Stimulated activated CD8-positive, alpha-beta memory T cell treated with anti-CD3 and anti-CD28 coated beads, Interleukin-15, amount 100 ng/mL, for 24 hours (primary cell): ENCODE measurements at places on chromosomes 4 and X.

GRCh38 chr4:100060765-100061416 is 110.8 kb upstream of the H2AZ1 start:
- no peak for DNase-seq

DNA sequence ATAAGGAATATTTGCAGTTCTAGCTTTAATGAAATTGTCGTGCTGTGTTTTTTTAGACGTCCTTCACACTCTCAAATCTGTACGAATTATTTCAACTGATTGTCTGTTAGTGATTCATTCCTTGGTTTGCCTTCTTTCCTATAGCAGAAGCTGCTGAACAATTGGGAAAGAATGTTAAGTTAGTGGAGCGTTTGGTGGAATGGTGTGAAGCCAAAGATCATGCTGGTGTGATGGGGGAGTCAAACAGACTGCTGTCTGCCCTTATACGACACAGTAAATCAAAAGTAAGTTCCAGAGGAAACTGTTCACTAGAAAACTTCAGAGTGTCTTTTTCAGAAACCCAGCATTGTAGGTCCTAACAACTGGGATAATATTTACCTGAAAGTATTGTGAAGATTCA is 159.9 kb downstream of the RAP1GDS1 start:
- DNase-seq, result no peak

GRCh38 chrX:34365471-34365870 is 233.4 kb upstream of the FAM47A start:
- DNase-seq, result no peak

DNA sequence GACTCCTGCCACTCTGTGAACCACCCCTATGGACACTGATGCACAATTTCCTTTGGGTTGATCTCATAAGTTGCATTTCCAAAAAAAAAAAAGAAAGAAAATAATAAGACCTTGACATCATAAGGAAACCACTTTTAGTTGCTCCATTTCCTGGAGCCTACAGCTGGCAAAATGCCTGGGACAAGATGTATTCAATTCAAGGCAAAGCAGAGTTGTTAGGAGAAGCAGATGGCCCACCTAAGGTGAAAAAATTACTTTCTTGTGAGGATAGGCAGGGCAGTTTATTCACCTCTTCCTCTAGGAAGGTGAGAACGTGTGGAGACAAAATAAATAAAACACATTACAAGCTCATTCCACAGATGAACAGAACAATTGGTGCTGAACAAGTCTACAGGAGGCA is 14.1 kb upstream of the SCRG1 start:
- no peak for DNase-seq

- DNase-seq, result no peak
These were observed 12.1 kb upstream of the ARAP2 start for GRCh38 chr4:36256398-36256891.

GRCh38 chrX:11611965-11612364 is 53.8 kb downstream of the ARHGAP6 start:
- DNase-seq, result no peak

DNA sequence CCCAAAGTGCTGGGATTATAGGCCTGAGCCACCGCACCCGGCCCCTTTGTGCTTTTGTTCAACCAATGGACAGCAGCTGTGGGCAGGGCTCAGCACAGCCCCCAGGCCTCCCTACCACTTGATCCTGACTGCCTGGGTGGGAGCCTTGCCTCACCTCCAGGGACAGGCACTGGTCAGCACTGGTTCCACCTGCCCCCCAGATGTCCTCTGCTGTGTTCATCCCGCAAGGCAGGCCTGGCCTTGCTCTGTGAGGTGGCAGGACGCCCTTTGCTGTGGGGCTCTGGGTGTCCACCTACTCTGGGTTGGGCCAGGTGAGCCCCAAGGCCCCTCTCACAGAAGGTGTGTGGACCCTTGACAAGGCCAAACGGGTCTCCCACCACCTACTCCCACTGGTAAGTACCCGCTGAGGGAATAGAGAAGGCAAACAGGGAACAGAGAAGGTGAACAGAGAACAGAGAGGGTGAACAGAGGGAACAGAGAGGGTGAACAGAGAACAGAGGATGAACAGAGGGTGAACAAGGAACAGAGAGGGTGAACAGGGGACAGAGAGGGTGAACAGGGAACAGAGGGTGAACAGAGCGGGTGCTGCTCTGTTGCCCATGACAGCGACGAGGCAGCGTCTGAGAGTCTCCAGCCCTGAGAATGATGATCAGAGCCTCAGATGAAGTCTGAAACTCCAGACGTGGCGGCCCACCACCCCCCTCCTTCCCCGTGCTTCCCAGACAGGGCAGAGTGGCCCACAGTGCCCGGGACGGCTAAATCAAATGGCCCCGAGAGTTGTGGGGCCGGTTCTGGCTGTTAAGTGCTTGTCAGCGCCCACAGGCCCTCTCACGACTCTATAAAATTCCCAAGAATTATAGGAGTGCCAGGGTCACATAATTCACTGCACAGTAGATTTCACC is 55.0 kb upstream of the NKX1-1 start:
- no peak for DNase-seq

GRCh38 chrX:130025256-130025655 is 42.8 kb downstream of the BCORL1 start:
- DNase-seq, result no peak

- no peak for DNase-seq
These were observed 166.1 kb downstream of the CCSER1 start for GRCh38 chr4:90293320-90293719.

- DNase-seq, result no peak
These were observed 198.7 kb downstream of the ENOX2 start for GRCh38 chrX:130704053-130705038.

- no peak for DNase-seq
These were observed at the start of gene DNASE1L1 for GRCh38 chrX:154409222-154409871. Gene DNASE1L1, minus strand, starts transcription at chrX:154409254. Its CDS starts 3,686 bp downstream, at chrX:154405568.

DNA sequence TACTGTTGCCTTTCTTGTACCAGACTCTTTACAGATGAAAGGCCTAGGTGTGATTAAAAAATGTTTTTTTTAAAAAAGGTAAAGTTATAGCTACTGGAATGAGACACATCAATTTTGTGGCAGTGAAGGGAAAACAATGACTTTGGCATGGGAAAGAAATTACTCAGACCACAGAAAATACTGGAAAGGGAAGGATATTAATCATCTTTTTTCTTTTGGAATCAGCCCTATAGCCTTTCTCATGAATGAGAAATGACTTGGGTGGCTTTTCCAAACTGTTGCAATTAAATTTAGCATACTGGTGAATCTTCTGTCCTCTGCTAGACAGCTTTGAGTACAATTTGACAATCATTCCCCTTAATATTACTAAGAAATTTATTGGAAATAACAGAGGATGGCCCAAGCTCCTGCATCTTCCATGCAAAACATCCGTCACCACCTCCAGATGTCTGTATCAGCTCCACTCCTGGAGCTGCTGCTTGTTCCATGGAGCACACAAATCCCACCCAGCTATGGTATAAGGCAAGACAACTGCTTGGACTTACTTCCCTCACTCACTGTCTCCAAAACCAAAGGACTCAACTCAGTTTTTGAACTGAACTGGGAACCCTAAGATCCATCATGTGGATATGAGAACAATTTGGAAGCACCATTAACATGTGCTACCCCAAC is 97.6 kb upstream of the ARSJ start:
- no peak for DNase-seq

GRCh38 chr4:86493460-86493859 is 100.7 kb upstream of the PTPN13 start:
- no peak for DNase-seq

GRCh38 chr4:119664168-119664907 is 35.7 kb upstream of the PDE5A start:
- DNase-seq, result no peak

DNA sequence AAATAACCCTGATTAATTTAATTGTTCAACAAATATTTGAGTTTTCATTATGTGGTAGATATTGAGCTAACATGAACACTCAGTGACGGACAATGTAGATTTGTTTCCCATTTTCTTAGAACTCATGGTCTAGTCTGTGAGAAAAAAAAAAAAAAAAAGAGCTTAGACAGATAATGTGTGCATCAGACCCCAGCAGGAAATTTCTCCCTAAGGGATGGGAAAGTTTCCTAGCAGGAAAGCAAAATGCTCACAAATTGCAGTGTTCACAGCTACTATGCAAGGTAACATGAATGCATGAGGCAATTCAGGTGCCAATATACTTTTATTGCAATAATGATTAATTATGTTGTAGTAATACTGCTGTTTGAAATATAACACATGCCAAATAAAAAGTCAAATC is 843.2 kb upstream of the SLIT2 start:
- no peak for DNase-seq

GRCh38 chr4:111717921-111718320 is 427.3 kb upstream of the FAM241A start:
- DNase-seq, result no peak

DNA sequence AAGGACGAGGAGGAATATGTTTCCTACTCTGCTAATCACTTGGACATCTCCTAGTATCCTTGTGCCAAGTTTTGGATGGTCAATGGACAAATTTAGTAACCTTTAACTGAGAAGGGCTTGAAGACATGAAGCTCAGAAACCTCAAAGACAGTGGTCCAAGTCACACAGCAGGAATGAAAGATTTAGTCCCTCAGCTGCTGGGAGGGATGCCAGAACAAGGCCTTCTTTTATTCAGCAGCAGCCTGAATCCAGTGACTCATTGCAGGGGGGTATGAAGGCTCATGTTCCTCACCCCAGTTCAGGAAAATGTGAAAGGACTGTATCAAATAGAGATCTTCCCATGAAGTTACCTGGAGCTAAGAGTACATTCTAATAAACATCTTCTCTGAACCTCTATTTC is 214.9 kb upstream of the UGT8 start:
- DNase-seq, result no peak

DNA sequence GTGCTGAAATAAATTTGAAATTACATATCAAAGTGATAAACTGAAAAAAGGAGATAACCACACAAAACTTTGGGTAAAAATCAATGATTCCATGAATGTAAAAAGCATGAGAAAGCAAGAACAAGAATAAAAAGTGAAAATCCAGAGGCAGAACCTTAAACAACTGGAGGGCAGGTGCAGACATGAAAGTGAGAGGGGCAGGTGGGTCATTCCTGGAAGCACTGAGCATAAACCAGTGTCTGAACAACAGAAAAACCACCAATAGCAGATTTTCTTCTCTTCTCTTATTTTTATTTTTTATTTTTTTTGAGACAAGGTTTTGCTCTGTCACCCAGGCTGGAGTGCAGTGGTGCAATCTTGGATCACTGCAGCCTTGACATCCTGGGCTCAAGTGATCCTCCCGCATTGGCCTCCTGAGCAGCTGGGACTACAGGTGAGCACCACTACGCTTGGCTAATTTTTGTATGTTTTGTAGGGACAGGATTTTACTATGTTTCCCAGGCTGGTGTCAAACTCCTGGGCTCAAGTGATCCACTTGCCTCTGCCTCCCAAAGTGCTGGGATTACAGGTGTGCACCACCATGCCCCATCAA is 46.8 kb upstream of the GPR78 start:
- no peak for DNase-seq

DNA sequence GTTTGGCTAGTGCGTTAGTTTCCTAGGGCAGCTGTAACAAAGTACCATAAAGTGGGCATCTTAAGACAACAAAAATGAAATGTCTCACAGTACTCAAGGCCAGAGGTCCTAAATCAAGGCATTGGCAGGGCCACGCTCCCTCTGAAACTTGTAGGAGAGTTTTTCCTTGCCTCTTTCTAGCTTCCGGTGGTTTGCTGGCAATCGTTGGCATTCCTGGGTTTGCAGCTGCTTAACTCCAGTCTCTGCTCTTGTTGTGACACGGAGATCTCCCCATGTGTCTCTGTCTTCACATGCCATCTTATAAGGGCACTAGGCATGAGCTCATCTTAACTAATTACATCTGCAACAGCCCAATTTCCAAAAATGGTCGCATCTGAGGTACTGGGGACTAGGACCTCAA is 362.0 kb upstream of the BOD1L1 start:
- DNase-seq, result no peak

- DNase-seq, result no peak
These were observed 55.6 kb downstream of the STIM2 start for GRCh38 chr4:26916195-26916594.

DNA sequence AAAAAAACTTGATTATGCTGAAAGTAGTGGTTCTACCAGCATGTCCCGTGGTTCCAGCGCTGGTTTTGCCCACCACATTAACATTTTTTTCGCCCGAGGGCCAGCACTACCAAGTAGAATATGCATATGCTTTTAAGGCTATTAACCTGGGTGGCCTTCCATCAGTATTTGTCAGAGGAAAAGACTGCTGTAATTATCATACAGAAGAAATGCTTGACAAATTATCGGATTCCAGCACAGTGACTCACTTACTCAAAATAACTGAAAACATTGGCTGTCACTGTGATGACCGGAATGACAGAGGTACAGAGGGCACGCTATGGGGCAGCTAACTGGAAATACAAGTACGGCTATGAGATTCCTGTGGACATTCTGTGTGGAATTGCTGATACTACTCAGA is 34.6 kb downstream of the PRPS2 start:
- DNase-seq, result no peak

DNA sequence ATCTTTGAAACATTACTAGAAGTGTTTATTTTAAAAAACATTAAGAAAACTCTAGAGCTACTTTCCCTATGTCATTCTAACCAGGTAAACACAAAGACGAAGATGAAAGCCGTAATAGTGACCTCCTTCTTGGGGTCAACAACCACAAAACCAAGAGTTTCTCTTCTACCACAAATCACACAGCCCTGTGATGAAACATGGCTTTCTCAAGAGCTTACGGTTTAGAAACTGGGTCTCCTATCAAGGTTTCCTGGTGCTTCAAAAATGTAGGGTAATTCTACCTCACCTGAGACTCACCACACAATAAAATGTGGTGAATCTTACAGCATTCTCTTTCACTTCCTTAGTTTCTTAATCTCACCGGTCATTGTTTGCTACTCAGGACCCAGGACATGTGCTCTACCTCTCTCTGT is 50.9 kb downstream of the CORIN start:
- no peak for DNase-seq

GRCh38 chrX:34218063-34218462 is 85.9 kb upstream of the FAM47A start:
- DNase-seq, result no peak

DNA sequence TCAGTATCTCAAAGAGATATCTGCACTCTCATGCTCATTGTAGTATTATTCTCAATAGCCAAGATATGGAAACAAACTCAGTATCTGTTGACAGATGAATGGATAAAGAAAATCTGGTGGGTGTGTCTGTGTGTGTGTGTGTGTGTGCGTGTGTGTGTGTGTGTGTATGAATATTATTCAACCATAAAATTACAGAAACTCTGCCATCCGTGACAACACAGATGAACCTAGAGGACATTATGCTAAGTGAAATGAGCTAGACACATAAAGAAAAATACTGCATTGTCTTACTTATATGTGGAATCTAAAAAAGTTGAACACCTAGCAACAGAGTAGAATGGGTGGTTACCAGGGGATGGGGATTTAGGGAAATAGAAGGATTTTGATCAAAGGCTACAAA is 13.2 kb downstream of the XKRX start:
- no peak for DNase-seq

DNA sequence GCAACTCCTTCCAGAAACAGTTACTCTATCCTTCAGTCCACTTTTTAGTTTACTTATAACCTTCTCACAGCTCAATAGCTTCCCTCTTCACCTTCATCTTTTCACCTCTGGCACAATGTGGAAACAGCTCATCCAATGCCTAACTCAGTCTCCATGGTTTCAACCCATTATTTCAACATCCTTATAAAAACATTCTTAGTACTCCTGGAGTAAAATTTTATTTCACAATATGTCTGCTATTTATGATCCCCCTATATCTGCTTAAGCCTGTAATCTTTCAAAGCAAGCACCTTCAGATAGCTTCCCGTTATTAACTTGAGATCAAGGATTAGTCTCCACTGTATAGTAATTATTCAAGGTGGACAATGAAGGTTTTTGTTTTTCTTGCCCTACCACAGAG is 156.3 kb downstream of the GASK1B start:
- DNase-seq, result no peak
